Activated CD4-positive, CD25-positive, alpha-beta regulatory T cell (primary cell): ENCODE measurements at places on chromosomes 1 and 21.

- DNase-seq, result no peak
Observed at GRCh38 chr1:41925712-41926111, 7.0 kb upstream of the HIVEP3 start.

GRCh38 chr1:59697150-59697800 is 117.5 kb upstream of the HOOK1 start:
- DNase-seq, result no peak

- DNase-seq, result no peak
Observed at GRCh38 chr21:28239340-28239739, 753.3 kb downstream of the LTN1 start.

DNA sequence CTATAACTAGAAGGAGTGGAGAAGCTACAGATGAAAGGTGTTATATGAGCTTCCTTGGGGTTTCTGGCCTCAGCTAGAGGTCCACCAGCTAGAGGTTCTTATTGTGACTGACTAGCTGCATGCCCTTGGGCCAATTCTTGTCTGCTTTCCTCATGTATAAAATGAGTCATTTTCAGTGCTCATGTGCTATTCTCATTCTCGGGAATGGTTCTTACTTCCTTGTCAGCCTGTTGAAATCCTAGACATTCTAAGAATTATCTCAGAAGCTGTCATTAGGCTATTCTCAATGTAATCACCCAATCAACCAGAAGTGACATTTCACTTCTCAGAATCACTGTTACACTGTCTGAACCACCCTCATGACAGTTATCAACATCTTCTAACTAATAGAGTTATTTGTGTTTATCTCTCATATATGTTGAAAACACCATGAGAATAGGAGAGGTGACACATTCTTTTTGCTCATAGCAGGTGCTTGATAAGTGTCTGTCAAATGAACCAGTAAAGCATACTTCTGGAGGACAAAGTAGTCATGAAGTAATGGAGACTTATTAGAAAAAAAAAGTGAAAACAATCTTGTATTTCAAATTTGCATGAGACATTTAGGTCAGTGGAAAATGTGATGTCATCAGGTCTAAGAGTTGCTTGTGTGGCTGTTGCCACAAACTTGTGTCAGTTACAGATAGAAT is 122.8 kb upstream of the IVNS1ABP start:
- DNase-seq, result peak; percentile 18

GRCh38 chr1:35398739-35399138 is 130.2 kb downstream of the ZMYM4 start:
- no peak for DNase-seq
